ENCODE measurements at places on chromosomes 13 and 19. TPM values are rescaled to one million over a fixed set of nuclear protein-coding genes. Genes with fewer than 3 reads are reported as not detected.

MEF2B gene
- total RNA-seq: 1.6 TPM

GJB2 gene
- total RNA-seq: 3.3 TPM

DNA sequence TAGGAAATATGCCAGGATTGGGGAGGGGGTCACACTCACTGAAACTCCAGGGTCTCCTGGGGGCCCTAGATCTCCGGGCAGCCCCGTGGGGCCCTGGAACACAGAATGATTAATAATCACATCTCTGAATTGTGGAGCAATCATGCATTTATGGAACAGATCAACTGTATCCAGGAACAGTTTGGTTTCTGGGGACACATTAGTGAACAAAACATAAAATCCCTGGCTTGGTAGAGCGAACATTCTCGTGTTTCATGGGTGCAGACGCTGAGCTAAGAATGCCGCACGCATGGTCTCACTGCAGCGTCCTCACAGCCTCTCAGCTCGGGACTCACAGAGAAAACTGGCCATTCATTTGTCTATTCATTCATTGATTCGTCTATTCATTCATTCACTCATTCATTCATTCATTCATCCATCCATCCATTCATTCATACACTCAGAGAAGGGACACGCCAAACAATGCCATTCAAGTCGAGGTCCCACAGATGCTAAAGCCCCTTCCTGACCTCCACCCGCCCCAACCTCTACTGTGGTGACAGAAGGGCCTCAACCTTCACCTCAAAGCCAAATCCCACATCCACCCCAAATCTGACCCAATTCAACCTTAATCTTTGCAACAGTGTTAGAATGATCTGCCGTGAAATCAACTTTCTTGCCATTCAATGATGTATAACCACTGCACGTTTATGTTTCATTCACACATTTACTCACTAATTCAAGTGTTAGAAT, 35.0 kb upstream of the OLFM2 start:
- no peak for DNase-seq

DNA sequence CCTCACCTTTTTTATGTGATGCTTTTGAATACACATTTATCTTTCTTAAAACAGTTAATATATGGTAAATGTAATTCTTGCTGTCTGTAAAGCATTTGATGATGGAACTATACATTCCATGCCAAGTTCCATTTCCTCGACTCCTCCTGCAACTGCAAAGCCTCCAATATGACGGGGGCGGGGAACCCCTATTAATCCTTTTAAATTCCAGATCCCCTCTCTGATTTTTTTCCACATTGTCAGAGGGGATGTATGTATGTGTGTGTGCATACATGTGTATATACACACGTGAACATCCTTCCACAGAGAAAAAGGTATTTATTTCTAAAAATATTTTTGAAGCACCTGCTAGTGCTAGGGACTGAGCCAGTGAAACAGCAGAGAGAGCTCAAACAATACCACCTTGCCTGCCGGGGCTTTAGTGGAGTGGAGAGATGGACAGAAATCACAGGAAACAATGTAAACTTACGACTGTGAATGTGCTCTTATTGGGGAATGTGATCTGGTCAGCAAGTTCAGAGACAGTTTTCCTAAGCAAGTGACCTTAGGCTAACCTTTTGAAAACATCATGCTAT, 25.3 kb upstream of the MAB21L1 start:
- DNase-seq: no peak

- DNase-seq: no peak
These were observed 358.9 kb downstream of the ITGBL1 start for GRCh38 chr13:101811284-101811839.

GRCh38 chr13:49664606-49665005, 26.7 kb downstream of the EBPL start:
- DNase-seq: no peak

DNA sequence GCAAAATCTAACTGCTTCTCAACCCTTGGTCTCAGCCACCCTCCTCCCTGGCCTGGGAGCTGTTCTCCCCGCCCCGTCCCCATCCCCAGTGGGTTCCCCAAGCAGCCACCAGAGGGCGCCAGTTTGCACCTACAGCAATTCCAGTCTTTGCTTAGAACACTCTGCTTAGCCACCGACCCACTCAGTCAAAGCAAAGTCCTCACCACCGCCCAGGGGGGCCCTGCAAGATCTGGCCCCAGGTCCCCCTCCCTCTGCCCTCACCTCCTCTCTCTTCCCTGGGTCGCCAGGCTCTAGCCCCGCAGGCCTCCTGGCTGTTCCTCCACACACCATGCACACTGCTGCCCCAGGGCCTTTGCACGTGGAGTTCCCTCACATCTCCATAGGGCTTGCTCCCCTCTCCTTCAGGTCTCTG, 12.4 kb downstream of the TMEM143 start:
- peak; percentile 90 for DNase-seq

DNA sequence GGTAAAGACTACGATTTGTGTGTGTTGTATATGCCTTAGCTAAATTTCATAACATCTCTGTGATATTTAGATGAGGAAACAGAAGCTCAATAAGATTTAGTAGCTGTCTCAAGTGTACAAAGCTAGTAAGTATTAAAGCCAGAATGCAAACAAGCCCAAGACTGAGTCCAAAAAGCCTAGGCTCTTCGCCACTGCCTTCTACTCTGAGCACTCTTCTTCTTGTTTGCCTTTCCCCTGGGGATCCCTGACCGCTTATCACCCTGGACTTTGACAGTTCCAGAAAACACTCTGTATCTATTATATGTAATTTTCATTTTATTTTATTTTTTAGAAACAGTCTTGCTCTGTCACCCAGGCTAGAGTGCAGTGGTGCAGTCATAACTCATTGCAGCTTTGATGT, 5.8 kb downstream of the TM9SF2 start:
- no peak for DNase-seq

C1QTNF9 gene
- 0.99 TPM for total RNA-seq

SLC10A2 gene
- total RNA-seq: not detected

DNA sequence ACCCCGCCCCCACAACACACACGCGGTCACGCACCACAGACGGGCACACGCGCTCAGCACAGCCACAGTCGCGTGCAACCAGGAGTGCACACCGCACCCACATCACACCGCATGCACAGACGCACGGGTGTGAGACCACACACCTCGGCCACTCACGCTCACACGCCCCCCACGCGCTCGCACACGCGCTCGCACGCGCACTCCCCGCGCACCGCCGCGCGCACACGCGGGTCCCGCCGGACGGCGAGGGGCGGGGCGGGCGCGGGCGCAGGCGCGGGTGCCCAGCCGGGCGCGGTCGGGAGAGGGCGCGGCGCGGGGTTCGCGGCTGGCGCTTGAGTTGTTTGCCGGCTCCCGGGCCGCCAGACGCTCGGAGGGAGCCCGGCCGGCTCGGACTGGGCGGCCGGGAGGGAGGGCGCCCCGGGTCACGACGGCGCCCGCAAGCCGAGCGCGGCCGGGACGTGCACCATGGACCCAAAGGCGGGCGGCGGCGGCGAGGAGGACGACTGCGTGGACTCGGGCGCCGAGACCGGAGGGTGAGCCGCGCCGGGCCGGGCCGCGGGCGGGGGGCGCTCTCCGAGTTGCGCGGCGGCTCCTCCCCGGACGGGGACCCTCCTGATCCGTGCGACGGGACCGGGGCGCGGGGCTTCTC, at the start of gene FAM124A:
TSS of gene FAM124A (plus strand) at position 362 of the 649 bp plus-strand sequence. CDS start at position 466, 104 bp downstream.
- peak; percentile 51 for DNase-seq

DNA sequence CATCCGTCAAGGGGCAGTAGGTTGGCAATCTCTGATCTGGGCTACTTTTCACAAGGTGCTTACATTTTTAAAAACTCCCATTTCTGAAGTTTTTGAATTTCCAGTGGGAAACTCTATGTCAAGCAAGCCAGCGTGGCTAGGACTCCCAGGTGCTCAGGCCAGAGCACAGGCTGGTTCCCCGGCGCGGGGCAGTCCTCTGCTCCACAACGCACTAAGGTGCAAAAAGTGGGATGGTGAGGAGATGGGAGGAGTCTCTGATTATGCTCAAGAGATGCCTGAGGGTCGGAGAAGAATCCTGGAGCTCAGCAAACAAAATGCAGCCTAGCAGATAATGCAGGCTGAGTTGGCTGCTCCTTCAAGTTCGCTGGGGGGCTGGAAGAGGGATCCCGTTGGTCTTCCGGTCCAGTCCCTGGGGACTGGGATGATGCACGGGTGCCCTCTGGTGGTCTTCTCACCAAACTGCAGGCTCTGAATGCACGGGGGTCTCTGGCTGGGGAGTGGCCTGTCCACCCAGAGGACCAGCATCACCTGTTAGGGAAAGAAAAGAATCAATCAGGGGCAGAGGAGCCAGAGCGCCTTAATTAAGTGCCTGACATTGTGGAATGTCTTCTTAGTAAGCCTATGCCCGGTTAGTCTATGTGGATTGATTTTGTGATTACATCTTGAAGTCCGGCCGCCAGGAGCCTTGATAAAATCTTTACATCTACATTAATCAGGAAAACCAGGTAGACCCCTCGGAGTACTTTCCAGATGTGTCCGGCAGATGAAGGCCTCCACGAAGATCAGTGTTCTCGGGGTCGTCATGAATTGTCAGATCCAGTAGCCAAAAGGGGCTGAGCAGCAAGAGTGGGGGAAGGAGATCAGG, 244.4 kb upstream of the MAB21L1 start:
- DNase-seq: no peak

PSG1 gene
- total RNA-seq: not detected

DNA sequence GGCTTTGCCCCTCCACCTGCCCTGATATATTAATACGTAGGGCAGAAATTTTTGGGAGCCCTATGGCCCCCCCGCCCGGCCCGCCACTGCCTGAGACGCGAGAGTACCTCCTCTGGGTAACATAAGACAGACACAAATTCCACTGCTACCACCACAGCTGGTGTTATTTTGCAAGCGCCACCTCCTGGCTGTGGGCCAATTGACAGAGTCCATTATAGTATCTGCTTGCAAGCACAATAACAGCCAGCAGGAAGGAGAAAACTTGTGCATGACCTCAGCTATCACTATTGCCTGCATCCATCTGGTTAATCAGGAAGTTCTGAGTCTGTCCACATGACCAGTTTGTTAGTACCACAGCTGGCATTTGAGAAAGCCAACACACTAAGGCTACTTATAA, 25.3 kb upstream of the OR10H2 start:
- peak; percentile 80 for DNase-seq

- no peak for DNase-seq
These were observed 4.9 kb upstream of the DMKN start for GRCh38 chr19:35518313-35518712.

NEK5 gene
- 0.58 TPM for total RNA-seq

DNA sequence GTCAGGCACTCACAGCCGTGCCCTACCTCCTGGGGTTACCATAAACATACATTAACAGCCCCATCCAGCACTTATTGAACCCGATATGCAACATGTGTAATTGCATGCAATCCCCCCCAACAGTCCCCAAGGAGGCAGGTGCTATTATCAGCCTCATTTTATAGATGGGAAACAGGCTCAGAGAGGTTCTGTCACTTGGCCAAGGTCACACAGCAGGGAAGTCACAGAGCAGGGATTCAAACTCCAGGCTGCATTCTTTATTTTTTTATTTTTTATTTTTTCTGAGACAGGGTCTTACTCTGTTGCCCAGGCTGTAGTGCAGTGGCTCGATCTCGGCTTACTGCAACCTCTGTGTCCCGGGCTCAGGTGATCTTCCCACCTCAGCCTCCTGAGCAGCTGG, 38.4 kb upstream of the TNFAIP8L1 start:
- DNase-seq: no peak

CEACAM4 gene
- 1.8 TPM for total RNA-seq

- DNase-seq: no peak
These were observed 7.3 kb upstream of the F7 start for GRCh38 chr13:113098162-113098732.

SPC24 gene
- 2.9 TPM for total RNA-seq

- no peak for DNase-seq
These were observed 96.1 kb upstream of the SPATA13 start for GRCh38 chr13:24064371-24064770.

DNA sequence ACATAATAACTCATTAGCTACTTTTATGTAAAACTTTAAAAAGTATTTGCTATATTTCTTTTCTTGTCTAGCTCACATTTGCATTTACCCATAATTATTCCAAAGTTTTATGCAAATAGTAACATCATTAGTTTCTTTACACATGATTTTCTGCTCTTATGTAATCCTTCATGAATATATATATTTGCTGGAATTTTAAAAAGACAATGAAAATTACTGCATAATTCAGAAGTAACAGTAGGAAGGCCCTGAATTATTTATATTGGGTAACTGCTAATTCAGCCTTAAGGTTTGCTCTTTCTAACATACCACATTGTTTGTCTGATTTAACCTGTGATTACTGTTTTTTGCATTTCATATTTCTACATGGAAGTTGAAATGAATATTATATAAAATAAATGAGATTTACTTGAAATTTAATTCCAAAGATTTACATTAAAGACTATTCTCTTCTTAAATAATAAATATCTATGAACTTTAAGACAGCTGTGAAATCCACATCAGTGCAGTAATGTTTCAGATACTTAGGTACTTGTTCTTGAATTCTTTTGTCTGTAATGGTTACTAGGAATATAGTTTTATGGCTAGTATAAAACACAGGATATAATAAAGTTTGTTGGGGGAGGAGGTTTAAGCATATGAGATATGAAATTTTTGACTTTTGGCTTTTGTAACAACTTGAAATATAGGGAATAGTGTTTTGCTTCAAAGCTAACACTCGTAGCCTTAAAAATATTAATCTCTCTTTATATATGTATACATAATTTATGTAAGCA, 46.0 kb downstream of the B3GLCT start:
- DNase-seq: no peak

GRCh38 chr19:1235625-1236538, 1.9 kb downstream of the CBARP start:
- DNase-seq: no peak
